Esophagus squamous epithelium (tissue), 5 donors: ENCODE measurements at places on chromosomes 7 and 10.

DNA sequence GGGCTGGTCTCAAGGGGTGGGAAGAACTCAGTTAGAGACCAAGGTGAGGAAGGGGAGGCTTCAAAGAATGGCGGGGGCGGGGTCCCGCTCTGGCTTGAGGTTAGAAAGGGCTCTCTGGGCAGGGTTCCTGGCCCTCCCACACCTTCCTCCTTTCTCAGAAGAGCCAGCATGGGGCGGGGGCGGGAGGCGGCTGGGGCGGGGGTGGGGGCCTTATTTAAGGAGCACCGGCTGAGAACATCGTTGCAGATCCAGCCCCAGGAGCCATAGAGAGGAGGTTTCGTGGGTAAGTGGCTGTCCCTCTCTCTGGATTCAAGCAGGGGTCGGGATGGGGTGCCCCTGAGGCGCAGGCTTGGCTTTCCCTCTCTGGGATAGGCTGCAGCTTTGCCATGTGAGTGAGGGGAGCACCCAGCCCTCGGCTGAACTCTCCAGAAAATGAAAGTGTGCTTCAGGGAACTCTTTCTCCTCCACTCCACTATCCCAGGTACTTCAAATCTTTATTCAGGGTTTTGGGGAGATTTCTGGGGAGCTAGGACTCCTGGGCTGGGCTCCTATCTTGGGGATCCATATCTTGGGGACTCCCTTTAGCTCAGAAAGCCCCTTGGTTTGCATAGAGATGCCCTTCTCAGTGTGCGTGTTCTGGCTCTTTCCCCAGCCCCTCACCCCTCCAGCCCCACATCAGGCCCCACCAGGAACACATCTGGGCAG lies 3.3 kb upstream of the CUEDC2 start:
- no peak for DNase-seq

- no peak for DNase-seq
These were observed 3.1 kb upstream of the STK32C start for GRCh38 chr10:132310701-132311337.

DNA sequence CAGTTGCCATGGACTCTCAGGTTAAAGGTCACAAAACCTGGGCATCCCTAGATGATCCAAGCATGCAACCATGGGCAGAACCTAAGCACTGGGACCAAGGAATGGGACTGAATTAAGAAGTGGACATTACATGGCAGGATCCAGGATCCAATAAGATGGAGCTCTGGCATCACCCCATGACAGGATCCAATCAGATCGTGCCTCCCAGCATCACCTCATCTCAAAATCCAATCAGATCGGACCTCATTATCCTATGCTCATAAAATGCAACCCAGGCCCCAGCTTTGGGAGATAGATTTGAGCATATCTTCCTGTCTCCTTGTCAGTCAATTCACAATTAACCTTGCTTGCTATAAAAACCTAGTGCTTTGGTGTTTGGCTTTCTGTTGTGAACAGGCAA lies 616.1 kb downstream of the PARD3 start:
- no peak for DNase-seq

GRCh38 chr7:130346177-130346905 lies 1.7 kb downstream of the CPA5 start:
- DNase-seq = no peak

GRCh38 chr10:73848821-73849489 lies 25.4 kb downstream of the CAMK2G start:
- DNase-seq = peak; percentile 32

- DNase-seq = no peak
These were observed 7.3 kb upstream of the PNLIP start for GRCh38 chr10:116538456-116538855.

GRCh38 chr7:26065652-26066051 lies 86.3 kb upstream of the NFE2L3 start:
- no peak for DNase-seq

DNA sequence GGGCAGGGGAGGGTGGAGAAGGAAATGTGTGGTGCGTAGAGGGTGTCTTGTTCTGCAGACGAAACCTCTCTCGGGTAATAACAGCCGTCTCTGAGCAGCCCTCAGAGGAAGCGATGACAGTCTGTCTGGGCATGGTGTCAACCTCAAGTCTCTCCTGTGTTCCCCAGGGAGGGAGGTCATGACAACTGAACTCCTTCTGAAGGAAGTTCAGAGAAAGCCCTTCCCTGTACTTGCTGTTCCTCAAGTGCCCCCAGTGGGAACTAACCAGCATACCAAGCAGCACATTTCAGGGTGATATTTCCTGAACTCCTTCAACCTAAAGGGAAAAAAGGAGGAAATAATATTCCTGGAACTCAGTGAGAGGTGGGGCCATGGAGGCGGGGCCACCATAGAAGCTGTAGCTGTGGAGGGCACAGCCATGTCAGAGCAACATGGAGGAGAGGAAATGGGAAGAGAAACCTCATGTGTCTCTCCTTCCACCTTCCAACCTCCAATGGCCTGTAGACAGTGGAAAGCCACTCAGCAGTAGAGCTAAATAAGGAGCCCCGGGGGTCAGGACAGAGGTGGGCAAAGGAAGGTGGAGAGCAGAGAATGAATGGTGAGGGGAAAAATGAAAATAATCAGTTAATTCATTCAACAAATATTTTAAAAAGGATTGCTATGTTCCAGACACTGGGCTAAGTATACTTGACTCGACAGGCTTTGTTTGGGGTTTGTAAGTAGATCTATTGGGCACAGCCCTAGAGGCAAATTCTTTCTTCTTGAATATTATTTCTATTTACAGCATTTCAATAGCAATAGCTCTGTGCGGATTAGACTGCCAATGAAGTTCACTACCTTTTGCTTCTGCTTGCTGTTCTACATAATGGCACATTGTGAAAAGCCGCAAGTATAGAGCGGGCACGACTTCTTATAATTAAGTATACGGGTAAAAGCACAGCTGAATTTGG lies 61.0 kb upstream of the AOAH start:
- no peak for DNase-seq

GRCh38 chr7:131355917-131356777 lies 28.5 kb downstream of the MKLN1 start:
- DNase-seq = no peak

DNA sequence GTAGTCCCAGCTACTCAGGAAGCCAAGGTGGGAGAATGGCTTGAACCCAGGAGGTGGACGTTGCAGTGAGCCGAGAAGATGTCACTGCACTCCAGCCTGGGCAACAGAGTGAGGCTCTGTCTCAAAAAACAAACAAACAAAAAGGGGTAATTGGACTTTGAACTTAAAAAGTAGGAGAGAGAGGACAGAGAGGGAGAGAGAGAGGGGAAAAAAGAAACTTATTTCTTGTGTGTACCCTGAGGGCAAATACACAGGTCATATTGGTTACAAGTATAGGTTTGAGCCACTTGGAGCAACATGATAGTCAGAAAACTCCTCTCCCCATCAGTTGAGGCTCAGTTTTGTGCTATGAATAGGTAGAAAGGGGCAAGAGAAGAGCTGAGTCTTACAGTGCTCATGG lies 42.8 kb upstream of the CCDC7 start:
- no peak for DNase-seq
